Activated CD4-positive, alpha-beta T cell treated with anti-CD3 and anti-CD28 coated beads, Interleukin-2, Interleukin-6, amounts not matched to agents 100 ng/mL and 50 ng/mL, durations not matched to agents 16 hours and 8 hours (primary cell): ENCODE measurements at places on chromosomes 2 and 18.

DNA sequence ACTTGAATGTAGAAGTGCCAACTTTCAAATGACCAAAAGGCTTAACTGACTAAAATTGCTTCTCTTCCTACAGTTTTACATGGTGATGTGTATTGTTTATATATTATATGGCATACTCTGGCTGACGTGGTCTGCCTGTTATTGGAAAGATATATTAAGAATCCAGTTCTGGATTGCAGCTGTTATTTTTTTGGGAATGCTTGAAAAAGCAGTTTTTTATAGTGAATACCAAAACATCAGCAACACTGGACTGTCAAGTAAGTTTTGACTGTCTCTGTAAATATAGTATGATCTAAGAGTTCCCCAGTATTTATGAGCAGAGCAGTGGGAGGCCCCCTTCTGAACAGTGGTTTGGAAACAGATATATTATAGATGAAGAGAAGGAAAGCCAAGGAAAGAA, 26.2 kb downstream of the TMEM87B start:
- no peak for DNase-seq

GRCh38 chr2:37656512-37657423, 14.7 kb downstream of the CDC42EP3 start:
- peak; percentile 35 for DNase-seq

- no peak for DNase-seq
Observed at GRCh38 chr18:72160510-72161445, 383.4 kb downstream of the CBLN2 start.

DNA sequence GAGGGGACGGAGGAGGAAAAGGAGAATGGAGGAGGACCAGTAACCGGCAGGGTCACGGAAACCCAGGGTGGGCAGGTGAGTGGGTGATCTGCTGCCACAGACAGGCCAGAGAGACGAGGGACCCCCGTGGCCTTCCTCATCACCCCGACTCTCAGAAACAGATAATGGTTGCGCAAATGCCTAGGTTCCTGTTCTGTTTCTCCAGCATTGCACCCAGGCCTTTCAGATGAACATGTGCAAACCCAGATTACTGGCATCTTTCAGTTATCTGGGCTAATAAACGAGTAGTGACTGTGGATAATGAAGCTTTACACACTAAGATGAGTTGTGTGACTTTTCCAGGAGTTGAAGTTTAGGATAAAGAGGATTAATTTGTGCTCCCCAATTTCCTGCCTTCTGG, 46.5 kb downstream of the TET3 start:
- no peak for DNase-seq

GRCh38 chr2:105926960-105927678, 182.4 kb downstream of the NCK2 start:
- peak; percentile 56 for DNase-seq
